Activated CD8-positive, alpha-beta memory T cell treated with anti-CD3 and anti-CD28 coated beads, Interleukin-2, amount 10 ng/mL, durations not matched to agents 7 days and 5 days (primary cell): ENCODE measurements at places on chromosomes 11 and 22. TPM values are rescaled to one million over a fixed set of nuclear protein-coding genes. Genes with fewer than 3 reads are reported as not detected.

The TMEM191B gene
- 2.8 TPM for total RNA-seq

The UCP2 gene
- total RNA-seq = 288 TPM

The TREH gene
- total RNA-seq = not detected

GRCh38 chr11:126403658-126404057 lies 48.2 kb downstream of the ST3GAL4 start:
- DNase-seq = no peak

GRCh38 chr22:40535642-40536041 lies 100.9 kb downstream of the MRTFA start:
- no peak for DNase-seq

GRCh38 chr11:9276571-9276970 lies 11.4 kb upstream of the DENND5A start:
- no peak for DNase-seq

DNA sequence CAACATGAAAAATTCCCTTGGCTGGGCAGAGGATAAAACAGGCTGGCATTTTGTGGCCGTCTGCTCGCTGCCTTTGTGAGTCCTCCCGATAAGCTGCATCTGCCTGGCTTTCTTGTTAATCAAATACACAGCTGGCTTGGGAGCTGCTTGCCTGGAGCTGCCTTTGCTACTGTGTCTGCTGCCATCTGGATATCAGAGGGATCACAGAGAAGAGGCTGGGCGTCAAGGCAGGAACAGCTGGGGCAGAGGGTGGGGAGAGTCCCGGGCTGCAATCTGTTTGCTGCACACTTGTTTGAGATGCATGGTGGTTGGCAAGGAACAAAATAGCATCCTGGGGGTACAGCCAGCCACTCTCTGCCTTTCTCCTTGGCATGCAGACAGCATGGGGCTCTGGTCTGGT lies 36.0 kb downstream of the COMMD9 start:
- no peak for DNase-seq

DNA sequence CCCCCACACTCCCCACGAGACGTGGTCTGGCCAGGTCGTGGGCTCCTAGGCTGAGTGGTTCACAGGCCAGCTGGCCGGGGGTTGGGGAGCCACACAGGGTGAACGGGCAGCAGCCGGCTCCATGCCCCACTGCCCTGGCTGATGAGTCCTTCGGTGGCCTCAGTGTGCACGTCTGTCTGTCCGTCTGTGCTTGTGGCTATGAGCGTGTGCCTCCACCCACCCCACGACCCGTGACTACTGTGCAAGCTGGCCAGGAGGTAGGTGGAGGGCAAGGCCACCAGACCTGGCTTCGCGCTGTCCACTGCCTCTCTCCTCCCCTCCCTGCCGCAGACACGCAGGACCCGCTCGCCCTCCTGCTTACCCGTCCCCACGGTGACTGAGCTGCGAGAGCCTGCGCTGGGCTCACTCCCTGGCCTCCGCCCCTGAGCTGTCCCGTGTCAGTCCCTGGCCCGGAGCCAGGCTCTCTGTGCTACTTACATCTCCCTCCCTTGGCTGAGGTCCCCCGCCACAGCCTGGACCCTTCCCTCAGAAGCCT lies 14.1 kb downstream of the CSDC2 start:
- DNase-seq = no peak
